HFFc6 (cell line): ENCODE measurements at places on chromosomes 1 and 21. TPM values are rescaled to one million over a fixed set of nuclear protein-coding genes. Genes with fewer than 3 reads are reported as not detected.
A peak's percentile ranks its signal among the peaks of the same experiment; 100 is the strongest.

The LYST gene
- 16.3 to 21.3 TPM (median 16.9 TPM) in 3 replicates for total RNA-seq

DNA sequence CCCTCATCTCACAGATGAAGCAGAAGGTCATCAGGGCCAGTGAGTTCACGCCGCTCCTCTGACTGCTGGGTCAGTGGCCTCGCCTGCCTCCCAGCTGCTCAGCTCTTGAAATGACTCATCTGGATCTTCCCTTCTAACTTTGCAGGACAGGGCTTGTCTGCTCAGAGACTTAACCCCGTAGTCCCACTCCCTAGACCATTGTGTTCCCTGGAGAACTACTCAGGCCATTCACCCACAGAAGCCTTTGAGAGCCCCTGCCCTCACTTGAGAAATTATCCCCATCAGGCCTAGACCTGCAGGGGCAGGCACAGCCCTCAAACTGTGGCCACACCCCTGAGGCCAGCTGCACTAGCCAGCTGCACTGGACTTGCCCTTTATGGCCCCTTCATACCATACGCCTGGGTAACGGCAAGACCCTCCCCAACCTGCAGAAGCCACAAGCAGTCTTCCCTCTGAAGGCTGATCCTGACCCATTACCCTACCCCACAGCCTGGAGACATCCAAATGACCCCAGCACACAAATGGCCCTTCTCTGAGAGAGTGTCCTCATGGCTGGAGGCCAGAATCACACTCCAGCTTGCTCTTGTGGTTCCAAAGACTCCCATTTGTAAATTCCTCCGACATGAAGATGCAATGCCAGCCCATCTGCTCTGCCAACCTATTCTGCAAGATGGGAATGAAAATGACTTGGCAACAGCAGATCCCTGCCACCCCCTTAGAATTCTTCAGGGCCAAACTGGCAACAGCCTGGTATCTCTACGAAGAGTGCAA lies 33.2 kb downstream of the RCSD1 start:
- peak overlapping the region; percentile 54; the same call in 1 of the 2 replicates for H3K27ac ChIP-seq
- no peaks in the 10 kb centered on the region for H3K27me3 ChIP-seq
- peaks cover 69% of the 10 kb centered on the region for H3K4me1 ChIP-seq
- no peaks in the 10 kb centered on the region for H3K36me3 ChIP-seq
- H3K4me3 ChIP-seq = peak overlapping the region; percentile 36

GRCh38 chr21:26124896-26125295 lies 45.7 kb downstream of the APP start:
- H3K36me3 ChIP-seq = peaks cover 10% of the 10 kb centered on the region
- peaks cover 65% of the 10 kb centered on the region for H3K4me1 ChIP-seq
- H3K27ac ChIP-seq = peak overlapping the region; percentile 69

DNA sequence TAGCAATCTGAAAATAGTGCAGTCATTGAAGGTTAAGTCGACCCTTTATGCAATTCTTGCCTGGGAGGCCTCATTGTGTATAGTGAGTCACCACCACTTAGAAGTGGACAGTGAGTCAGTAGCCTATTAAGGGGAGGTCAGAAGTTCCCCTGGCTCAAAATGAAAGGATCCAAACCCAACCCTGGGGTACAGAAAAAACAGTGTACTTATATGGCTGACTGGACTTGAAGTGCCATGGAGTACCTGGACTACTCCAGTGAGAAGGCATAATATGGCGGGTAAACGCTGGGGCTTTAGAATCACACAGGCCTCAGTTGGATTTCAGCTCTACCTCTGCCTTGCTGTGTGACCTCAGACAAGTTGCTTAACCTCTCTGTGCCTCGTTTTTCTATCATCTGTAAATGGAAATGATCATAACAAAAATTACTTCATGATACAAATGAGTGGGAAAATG lies 2.2 kb upstream of the BCL9 start:
- peaks cover 7% of the 10 kb centered on the region for H3K27me3 ChIP-seq
- H3K4me3 ChIP-seq = no peak overlapping the region
- H3K36me3 ChIP-seq = no peaks in the 10 kb centered on the region
- peak; percentile 95 for DNase-seq

GRCh38 chr1:202821467-202821866 lies 10.7 kb downstream of the PCAT6 start:
- H3K4me3 ChIP-seq = peak overlapping the region; percentile 40
- DNase-seq = peak; percentile 62
- H3K27me3 ChIP-seq = peaks cover 27% of the 10 kb centered on the region
- H3K27ac ChIP-seq = peak overlapping the region; percentile 80

GRCh38 chr1:210558302-210558701 lies 229.6 kb downstream of the HHAT start:
- DNase-seq = no peak
- H3K27ac ChIP-seq = no peak overlapping the region
- H3K4me3 ChIP-seq = no peak overlapping the region
- no peaks in the 10 kb centered on the region for H3K36me3 ChIP-seq
